Cortex of kidney (tissue), 1 donor: ENCODE measurements at places on chromosomes 3 and 15.

- DNase-seq = no peak
Measured at GRCh38 chr15:40320931-40321371, 2.5 kb upstream of the INAFM2 start.

DNA sequence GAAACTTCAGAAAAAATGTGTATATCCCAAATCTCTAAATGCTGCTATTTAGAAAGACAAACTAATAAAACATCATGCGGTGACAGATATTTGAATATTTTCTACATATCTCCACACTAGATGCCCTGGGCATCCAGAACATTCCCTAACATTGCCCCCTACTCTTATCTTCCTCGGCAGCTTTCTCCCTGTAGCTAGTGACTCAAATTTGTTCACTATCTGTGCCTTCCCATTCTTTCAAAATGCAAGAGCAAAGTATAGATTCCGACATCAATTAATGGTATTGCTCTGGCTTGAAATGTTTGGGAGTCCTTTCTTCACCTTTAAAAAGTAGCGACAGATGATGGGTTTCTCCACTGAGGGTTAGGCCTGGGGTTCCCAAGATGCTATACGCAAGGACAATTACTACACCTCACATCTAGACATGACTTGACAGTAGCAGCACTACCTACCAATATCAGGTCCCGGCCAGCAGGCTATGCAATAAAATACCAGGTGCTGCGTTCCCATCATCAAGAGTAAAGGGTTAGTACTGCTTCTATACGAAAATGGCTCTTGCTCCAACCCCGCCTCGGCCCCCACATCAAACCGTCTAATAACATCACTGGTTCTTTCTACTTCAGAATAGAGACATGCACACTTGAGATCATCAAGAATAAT, 631 bp downstream of the UBR1 start:
- no peak for DNase-seq

- DNase-seq = no peak
Measured at GRCh38 chr15:63870487-63871209, 36.9 kb upstream of the HERC1 start.

GRCh38 chr3:65677486-65678010, 361.2 kb downstream of the MAGI1 start:
- DNase-seq = no peak

- no peak for DNase-seq
Measured at GRCh38 chr3:53518495-53518981, 24.1 kb downstream of the CACNA1D start.

- no peak for DNase-seq
Measured at GRCh38 chr3:40713795-40714194, 189.0 kb downstream of the ZNF621 start.

DNA sequence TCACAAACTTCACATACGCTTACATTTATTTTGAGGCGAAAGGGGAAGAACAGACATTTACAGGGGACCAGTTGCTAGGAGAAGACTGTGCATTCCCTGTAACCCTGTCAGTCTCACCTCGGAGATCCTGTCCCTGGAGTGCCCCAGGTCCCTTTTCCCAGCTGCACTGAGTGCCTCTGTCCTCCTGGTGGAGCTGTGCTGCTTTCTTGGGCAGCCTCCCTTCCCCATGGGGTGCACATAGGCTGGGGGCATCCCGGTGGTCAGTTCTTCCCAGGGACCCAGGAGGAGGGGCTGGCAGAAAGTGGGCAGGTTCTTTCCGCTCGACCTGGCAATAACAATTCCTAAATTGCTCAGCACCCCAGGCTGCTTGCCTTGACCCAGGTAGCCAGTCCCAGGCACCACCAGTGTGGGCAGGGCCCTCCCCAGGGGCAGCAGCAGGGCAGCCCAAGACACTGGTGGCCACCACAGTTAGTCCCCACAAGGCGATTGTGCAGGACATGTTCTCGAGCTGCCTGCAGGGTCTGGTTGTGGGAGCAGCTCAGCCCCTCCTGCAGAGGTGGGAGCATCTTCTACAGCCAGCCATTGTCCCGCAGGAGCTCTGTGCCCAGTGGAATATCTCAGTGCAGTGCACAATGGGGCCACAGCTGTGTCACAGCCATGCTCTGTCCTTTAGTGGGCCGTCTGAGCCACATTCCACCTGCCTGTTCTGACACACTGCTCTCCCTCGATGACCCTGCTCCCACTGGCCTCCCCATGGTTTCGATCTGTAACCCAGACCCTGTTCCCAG, 36.3 kb downstream of the APBA2 start:
- no peak for DNase-seq

- no peak for DNase-seq
Measured at GRCh38 chr15:90523373-90523772, 6.3 kb upstream of the CRTC3 start.

DNA sequence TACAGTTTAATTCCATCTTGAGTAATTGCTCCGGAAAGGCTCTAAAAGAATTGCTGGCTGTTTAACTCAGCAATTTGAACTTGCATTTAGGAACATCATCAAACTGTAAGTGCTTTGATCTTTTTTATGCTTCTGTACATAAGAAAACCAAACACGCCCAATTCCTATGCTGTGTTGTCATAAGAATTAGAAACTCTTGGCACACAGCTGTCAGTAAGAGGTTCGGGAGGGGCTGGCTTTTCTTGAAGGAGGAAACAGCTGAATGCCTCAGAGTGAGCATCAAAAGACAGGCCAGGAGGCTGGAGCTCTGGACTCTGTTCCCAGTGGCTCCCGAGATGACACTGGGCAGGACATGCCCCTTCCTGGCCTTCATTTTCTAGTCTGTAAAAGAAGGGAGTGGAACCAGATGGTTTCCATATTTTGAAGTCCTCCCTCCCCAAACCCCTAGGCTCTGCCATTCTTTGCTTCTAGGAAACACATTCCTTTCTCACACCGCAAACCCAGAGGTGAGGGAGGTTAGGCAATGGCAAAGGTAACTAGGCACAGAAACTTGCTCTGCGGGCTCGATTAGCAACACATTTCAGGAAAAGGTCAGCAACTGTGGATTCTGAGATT, 73.7 kb upstream of the DLG1 start:
- DNase-seq = no peak

- DNase-seq = no peak
Measured at GRCh38 chr15:65991721-65992483, 122.6 kb downstream of the RAB11A start.

- no peak for DNase-seq
Measured at GRCh38 chr15:65888981-65889380, 19.7 kb downstream of the RAB11A start.

- no peak for DNase-seq
Measured at GRCh38 chr3:55085231-55085630, 157.4 kb upstream of the LRTM1 start.

GRCh38 chr3:127803619-127804018, 18.7 kb downstream of the MGLL start:
- DNase-seq = no peak

GRCh38 chr3:126888186-126888760, 94.6 kb upstream of the PLXNA1 start:
- DNase-seq = no peak

GRCh38 chr3:20060974-20061685, 20.9 kb downstream of the KAT2B start:
- DNase-seq = no peak

GRCh38 chr3:157065201-157065600, 94.7 kb downstream of the CCNL1 start:
- no peak for DNase-seq

DNA sequence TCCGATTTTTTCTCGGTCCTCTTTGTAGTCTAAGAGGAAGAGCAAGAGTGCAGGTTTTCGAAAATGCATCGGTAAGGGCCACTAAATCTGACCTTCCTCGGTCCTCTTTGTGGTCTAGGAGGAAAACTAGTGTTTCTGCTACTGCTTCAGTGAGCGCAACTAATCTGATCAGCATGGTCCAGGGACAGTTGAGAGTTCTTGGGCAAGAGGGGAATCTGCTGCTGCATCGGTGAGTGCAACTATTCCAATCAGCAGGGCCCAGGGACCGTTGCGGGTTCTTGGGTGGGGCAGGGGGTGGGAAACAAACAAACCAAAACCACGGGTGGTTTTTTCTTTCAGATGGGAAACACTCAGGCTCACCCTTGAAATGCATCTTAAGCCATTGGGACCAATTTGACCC, 10.5 kb upstream of the OSBPL11 start:
- DNase-seq = no peak

- DNase-seq = no peak
Measured at GRCh38 chr3:31312400-31312799, 220.3 kb upstream of the STT3B start.

DNA sequence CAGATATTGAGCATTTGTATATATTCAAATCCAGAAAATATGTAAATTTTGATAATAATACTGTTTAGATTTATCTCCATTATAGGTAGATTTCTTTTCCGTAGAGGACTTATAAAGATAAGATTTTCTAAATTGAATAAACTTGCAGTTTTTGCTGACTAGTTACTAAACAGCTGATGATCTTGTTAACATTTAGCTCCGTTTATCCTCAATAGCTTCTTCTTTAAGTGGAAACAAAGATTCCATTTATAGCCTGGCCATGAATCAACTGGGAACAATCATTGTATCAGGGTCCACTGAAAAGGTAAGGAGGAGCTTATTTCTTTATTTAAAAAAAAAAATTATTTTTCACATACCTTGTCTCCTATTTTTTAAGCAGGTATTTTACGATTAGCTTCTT, 16.7 kb downstream of the WDR48 start:
- DNase-seq = no peak

DNA sequence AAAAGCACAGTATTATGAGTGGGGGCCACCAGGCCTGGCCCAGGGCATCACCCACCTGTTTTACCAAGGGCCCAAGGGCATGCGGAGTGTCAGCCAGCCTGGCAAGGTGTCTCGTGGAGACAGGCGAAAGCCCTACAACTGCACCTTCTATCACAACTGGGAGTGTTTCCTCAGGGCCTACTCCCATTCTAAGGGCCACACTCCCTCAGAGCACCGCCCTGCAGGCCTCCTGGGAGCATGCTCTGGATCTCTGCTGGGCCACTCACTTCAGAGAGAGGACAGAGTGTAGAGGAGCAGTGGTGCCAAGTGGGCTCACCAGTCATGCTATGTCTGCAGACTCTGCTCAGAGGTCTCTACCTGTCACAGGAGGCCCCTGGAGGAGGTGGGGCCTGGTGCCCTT, 21.2 kb upstream of the CLK3 start:
- no peak for DNase-seq

DNA sequence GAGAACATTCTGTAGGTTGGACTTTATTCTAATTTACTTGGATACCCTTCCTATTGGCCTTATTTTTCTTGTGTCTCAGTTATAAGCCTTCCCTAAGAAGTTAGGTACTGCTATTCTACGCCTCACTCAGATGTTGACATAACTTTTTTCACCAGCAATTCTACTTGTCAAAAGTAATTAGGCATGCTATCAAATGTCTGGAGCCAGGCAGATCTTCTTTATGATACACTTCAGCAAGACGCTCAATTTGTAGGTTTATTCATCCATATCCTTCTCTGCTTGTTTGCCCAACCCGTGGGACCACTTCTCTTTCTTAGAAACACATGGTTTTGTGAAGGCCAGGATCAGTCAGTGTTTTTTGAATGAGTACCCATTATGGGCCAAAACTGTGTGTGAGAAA, 36.2 kb upstream of the COL8A1 start:
- no peak for DNase-seq

DNA sequence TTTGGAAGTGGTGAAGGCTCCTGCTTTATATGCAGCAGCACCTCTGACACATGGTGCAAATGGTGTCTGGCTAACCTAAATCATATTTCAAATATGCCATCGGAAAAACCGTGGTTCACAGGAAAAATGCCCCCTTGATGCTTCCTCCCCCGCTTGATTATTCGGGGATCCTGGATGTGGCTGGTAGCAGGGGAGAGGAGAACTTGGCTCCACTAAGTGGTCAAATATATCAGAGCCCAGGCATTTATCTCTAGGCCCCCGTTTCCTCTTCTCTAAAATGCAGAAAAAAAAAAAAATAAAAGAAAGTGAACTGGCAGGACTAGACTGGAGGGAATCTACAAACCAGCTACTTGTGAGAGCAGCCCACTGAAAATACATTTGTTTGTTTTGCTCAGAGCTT, 18.2 kb upstream of the ATP2B2 start:
- no peak for DNase-seq

- DNase-seq = no peak
Measured at GRCh38 chr3:65500398-65501306, 538.1 kb downstream of the MAGI1 start.

DNA sequence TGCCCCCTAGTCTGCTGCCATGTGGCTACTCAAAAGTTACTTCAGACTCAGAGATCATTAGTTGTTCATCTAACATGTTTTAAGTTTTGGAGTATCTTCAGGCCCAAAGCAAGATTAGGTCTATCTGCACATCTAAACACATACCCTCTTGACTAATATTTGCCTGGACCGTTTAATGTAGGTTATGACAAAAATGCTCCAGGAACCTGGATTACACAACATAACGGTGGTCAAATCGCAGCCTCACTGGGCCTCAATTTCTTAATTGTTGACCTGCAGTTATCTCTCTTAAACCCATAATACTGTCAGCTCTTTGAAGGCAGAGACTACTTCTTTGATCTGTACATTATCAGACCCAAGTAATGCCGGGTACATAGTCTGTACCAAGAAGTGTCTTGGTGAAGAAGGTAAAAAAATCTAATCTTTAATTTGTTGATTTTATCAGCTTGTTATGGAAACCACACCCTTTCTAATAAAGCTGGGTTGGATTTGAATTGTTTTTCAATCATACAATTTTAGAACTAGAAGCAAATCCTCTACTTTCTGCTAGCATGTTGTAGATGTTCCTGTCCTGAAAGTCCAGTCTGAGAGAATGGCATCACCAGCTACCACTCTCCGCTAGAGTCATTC, 3.6 kb downstream of the SNRK start:
- no peak for DNase-seq

DNA sequence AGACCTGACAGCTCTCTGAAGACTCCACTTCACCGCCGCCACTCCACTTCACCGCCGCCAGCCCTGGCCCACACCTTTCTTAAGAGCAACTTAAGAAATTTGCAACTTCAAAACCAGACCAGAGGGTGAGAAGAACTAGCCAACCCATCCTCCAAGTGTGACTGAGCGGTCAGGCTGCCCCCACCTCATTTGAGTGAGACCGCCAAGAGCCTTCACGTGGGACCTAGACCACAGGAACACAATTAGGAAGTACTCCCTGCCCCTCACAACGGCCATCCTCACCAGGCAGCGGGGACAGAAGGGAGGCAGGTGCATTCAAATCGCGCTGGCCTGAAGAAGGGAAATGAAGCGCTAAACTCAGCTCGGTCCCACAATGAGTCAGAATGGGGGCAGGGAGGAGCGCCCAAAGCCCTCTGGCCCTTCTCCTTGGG, 156.8 kb upstream of the BCL6 start:
- no peak for DNase-seq

DNA sequence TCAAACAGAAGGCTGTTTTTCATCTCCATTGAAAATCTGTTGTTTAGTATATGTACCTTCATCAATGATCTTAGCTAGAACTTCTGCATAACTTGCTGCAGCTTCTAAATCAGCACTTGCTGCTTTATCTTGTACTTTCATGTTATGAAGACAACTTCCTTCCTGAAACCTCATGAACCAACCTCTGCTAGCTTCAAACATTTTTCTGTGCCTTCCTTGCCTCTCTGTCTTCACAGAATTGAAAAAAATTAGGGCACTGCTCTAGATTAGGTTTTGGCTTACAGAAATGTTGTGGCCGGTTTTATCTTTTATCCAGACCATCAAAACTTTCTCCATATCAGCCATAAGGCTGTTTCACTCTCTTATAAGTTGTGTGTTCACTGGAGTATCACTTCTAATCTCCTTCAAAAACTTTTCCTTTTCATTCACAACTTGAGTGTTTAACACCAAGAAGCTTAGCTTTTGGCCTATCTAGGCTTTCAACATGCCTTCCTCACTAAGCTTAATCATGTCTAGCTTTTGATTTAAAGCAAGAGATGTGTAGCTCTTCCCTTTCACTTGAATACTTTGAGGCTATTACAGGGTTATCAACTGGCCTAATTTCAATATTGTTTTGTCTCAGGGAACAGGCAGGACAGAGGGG, 78.6 kb downstream of the IGSF11 start:
- no peak for DNase-seq
